Mesothelial cell of epicardium (in vitro differentiated cells): ENCODE measurements at places on chromosomes 13 and 19.

GRCh38 chr13:33536601-33537000 is 251.0 kb upstream of the STARD13 start:
- DNase-seq = no peak

DNA sequence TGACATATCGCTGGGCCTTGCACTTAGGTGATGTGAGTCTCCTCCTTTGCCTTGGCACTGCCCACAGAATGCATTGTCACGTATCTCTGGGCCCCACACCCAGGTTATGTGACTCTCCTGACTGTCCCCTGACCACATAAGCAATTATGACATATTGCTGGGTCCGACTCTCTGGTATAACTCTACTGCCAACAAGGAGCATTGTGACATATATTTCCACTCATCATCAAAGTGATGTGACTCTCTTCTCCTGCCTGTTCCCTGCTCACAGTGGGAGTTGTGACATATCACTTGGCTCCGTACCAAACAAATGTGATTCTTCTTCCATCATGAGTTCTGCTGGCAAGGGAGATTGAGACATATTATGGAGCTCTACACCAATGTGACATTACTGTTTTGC is 15.4 kb upstream of the ZNF681 start:
- no peak for DNase-seq

DNA sequence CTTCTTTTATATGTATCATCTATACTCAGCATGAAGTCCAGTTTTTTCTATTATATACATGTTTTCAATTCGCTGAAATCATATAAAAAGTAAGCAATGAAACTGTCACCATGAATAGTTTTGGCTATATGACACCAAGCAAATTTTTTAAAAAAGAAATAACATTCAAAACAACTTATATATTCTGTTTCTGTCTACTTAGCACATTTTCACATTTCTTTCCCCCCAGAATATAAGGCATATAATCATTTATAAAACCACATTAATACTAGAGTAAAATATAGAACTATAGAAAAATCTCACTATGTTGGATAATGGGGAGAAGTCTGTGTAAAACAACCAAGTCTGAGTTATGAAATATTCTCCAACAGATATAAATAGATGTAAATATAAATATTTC is 33.1 kb downstream of the POSTN start:
- no peak for DNase-seq

GRCh38 chr13:97250560-97250959 is 28.4 kb downstream of the MBNL2 start:
- no peak for DNase-seq

GRCh38 chr19:23118400-23118799 is 1.6 kb downstream of the ZNF730 start:
- DNase-seq = no peak

DNA sequence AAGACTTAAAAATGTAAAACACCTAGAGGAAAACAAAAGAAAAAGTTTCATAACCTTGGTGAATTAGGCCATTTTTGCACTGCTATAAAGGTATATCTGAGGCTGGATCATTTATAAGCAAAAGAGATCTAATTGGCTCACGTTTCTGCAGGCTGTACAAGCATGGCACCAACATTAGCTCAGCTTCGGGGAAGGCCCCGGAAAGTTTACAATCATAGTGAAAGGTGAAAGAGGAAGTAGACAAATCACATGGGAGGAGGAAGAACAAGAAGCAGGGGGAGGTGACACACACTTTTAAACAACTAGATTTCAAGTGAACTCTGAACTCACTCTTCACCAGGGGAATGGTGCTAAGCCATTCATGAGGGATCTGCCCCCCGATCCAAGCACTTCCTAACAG is 1358.5 kb upstream of the PCDH9 start:
- no peak for DNase-seq

- DNase-seq = no peak
Measured at GRCh38 chr13:70890289-70890688, 782.0 kb upstream of the KLHL1 start.

DNA sequence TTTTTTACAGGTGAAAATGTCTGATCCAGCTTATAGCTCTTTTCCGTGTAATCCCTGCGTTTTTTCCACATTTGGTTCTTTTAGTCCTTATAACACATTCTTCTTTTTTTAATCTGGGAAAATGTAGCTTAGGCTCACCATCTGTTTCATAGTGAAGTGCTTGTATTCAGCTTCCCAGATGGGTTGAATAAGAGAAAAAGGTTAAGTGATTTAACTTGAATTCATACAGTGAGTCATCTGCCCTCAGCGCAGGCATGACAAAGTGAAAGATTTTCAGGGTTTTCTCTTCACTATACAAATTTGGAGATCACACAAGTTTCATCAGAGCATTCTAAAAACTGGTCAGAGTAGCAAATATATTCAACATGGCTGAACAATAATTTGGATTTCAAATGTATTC is 224.8 kb downstream of the SPRY2 start:
- no peak for DNase-seq

GRCh38 chr13:108919036-108919907 is 289.9 kb downstream of the MYO16 start:
- no peak for DNase-seq

DNA sequence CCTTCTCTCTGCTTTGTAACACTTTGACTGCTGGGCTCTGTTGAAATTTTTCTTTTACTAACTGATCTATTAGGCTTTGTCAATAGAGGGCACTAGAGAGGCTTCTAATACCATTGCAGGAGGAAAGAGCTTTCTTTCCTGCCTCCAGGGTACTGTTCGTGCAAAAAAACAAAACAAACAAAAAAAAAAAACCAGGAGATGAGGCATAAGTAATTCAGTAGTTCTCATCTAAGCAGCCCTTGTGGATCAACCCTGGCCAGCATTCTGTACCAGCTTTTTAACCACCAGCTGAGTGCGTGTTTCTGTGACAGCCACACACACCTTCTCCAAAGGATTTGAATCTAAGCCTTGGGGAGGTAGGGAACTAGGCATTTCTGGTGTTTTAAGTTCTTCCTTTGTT is 1707.6 kb upstream of the SLC10A2 start:
- no peak for DNase-seq

- DNase-seq = no peak
Measured at GRCh38 chr19:50300814-50301606, 28.2 kb downstream of the KCNC3 start.

- DNase-seq = no peak
Measured at GRCh38 chr19:52297601-52298364, 814 bp downstream of the ZNF480 start.

DNA sequence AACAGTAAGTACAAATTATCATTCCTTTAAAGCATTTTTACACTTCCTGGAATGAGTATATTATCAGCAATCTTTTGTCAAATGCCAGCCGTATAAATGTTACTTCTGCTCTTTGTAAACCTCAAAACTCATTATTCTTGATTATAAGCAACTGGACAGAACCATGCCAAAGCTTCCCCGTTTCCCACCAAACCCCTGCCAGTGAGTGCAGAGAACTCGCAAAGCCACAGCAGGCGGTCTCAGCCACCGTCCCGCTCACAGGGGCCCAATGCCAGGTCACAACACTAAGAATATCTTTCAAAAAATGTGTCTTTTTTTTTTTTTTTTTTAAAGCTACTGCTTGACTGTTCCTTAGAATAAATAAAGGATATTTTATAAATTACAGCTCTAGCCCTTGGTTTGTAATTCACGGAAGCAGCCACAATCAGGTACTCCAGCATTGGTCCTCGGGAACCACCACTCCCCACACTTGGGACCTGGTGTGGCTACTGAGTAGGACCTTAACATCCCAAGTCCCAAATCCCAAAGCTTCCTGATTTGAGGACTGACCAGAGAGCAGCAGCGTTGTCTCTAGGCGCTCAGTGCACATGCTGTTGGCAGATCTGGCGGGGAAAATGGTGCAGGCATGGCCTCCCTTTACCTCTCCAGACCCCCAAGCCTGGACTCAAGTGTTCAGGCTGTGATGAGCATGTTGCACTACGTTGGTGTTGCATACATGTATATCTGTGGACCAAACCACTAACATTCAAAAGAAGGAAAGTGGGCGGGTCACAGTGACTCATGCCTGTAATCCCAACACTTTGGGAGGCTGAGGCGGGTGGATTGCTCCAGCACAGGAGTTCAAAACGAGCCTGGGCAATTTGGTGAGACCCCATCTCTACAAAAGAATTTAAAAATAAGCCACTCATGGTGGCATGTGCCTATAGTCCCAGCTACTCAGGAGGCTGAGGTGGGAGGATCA is 19.0 kb downstream of the KCTD15 start:
- DNase-seq = no peak

DNA sequence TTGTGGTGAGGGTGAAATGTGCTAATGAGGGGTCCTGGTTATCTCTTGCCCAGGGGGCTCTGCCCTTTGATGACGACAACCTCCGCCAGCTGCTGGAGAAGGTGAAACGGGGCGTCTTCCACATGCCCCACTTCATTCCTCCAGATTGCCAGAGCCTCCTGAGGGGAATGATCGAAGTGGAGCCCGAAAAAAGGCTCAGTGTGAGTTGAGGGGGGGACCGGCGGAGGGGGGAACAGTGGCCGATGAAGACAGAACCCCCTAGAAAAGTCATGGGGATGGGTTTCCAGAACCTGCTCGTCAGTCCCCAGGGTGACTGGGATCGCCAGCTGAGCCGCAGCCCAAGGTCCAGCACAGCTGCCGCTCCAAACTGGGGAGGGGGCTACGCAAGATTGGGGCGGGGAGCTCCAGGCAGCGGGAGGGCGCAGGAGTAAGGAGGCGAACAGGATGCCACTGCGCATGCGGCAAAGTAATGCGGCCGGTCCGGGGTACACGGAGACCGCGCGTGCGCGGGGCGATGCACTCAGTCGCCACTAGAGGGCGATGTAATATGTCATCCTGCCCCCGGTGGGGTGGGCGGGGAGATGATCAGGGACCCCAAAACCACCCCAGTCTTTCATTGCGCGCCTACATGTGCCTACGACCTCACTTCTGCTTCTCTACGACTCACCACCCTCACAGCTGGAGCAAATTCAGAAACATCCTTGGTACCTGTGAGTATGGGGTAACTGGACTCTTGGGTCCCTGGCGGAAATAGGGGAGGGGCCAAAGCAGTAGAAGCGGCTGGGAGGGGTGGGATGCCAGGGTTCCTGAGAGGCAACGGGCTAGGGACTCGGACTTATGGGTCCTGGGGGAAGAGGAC is 17.9 kb downstream of the BRSK1 start:
- peak; percentile 89 for DNase-seq

- no peak for DNase-seq
Measured at GRCh38 chr13:108155185-108156106, 59.9 kb downstream of the LIG4 start.

GRCh38 chr13:81388400-81388799 is 1047.5 kb upstream of the SPRY2 start:
- DNase-seq = no peak

- no peak for DNase-seq
Measured at GRCh38 chr13:59950266-59950665, 213.5 kb downstream of the DIAPH3 start.

DNA sequence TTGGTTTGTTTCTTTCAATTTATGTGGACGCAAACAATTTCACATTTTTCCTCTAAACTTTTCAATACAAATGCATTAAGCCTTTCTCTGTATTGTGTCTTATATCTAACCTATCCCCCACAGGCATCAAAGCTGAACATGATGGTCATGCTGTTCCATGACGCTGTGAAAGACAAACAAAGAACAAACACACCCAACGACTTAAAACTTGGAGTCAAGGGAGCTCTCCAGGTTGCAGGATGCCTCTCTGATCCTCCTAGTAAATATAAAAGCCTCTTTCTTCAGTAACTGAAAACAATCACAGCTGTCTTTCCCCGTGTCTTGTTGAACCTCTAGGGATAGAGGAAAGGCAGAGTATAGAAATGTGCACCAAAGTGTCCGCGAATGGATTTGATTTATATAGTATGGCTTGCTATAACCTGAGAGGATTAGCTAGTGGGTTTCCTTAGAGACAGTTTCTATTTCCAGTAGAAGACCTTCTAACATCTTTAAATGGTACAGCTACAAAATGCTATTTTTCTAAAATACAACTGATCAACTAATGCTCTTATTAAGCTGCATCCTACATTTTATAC is 43.1 kb downstream of the PCDH9 start:
- no peak for DNase-seq
